ENCODE measurements at places on chromosomes 2 and 18.

DNA sequence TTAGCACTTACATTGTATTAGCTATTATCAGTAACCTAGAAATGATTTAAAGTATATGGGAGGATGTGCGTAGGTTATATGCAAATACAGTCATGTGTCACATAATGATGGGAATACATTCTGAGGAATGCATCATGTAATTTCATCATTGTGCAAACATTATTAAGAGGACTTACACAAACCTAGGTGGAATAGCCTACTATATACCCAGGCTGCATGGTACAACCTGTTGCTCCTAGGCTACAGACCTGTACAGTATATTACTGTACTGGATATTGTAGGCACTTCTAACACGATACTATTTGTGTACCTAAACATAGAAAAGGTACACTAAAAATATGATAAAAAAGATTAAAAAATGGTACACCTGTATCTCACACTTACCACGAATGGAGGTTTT, 7.9 kb downstream of the RIF1 start:
- no peak for DNase-seq

DNA sequence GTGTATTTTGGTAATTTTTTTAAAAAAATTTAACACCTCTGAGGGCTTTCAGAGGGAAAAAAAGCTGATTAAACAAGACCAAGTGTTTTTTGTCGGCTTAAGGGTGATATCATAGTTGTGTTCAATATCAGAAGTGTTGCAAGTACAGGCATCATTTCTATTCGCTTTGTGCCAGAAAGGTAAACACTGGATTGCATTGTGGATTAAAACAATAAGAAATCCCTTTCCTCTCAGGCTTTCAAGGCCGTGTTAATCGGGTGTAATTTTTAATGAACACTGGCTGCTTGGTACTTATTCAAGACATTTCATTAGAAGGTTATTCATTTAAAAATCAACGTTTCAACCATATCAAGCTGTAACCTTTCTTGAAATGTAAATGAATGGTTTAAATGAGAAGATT, 18.3 kb downstream of the FIGN start:
- no peak for DNase-seq

DNA sequence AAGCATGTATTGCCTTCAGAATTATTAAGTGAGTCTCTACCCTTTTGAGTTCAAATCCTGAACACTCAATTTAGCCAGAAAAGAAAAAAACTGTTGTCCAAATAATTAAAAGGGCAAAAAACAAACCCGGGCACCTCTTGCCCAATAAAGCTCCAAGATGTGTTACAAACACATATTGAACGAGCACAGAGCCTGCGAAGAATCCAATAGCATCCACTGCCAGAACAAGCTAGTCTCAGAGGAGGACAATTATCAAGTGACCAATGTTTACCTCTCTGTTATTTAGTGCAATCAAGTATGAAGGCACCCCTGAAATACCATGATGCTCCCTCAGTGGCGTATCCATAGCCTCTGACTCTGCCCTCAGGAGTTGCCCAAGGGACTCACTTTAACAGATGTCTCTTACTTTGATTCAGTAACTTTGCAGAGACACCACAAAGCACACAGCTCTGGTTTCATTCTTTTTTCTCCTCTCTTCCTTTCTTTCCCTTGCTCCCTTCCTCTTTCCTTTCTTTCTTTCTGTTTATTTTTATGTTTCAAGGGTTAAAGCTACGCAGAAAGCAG, 93.5 kb upstream of the SPATS2L start:
- no peak for DNase-seq

DNA sequence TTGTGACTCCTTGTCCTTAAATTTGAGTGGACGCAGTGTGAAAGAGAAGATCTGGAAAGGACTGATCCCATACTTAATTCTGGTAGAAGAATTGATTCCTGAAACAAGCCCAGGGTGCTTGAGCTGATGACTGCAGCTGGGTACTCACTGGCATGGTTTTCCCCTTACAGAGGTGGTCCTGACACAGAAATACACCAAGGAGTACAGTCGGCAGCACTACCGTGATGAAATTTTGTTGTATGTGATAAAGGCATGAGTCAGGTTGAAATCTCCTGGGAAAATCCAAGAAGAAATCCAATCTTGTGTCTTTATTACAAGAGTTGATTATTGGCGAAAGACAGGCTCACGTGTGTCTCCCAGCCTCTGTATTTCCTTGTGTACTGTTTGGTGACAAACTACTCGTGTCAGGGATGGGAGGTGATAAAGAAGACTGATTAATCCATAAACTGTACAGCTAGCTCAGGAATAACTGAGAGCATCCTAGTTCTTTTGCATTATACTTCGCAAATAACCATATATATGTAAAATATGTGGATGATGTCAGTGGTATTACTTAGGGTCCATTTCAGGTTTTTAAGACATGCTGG, 76.6 kb downstream of the RAPGEF4 start:
- no peak for DNase-seq

- no peak for DNase-seq
Observed at GRCh38 chr2:176164611-176165369, 7.7 kb downstream of the HOXD3 start.

DNA sequence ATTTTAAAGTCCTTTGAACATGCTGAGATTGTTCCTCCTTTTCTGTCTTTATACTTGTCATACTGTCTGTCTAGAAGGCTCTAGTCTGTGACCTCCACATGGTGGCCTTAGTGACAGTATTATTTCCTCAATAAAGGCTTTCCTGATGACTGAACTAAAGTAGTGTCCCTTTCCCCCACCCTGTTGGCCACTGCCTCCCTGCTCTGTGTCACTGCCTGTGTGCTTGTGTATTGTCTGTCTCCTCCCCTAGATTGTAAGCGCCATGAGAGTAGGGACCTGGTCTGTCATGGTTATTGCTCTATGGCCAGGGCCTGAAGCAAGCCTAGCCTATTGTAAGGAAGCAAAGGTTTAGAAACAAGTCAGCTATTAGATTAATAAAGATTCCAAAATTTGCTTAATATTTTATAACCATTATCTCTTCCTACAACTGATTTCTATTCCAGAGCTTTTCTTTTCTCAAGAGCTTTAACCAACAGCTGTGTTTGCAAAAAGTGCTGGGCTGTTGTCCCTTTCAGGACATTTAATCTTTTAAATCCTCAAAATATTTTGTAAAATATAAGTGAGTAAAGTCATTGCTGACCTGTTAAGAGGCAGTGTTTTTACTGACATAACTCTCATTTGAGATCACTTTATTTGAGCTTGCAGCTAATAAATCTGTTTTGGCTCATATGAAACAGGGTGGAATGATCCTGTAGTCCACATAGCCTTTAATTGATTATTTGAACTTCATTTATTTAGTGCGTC, 35.5 kb downstream of the DIS3L2 start:
- no peak for DNase-seq

DNA sequence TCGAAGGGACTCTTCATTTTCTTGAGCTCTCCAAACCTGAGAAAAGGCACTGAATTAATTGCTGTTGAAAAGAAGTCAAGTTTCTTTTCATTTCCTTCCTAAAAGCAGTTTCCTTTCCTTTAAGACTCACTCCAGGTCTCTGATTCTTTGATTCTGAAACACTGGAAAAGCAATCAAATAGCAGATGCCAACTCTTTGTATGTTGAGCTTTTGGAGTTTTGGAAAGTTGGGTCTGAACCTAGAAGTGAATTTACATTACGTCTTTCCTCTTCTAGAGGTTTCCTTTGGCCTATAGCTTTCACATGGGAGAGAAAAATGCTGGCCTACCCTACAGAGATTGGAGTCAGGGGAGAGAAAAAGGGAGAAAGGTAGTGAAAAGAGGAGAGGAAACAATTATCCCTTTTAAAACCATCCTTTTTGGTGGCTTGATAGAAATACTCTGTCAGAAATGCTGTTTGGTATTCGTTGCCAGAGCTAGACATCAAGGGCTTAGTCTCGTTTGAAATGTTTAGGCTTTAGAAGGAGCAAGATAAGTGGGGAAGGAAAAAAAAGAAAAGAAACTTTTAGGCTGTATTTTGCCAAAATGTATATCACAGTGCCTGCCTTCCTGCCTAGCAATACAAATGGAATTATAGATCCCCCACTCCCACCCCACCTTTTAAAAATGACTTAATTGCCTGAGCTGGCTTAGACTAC, 187.7 kb downstream of the PRPF40A start:
- DNase-seq, result no peak

DNA sequence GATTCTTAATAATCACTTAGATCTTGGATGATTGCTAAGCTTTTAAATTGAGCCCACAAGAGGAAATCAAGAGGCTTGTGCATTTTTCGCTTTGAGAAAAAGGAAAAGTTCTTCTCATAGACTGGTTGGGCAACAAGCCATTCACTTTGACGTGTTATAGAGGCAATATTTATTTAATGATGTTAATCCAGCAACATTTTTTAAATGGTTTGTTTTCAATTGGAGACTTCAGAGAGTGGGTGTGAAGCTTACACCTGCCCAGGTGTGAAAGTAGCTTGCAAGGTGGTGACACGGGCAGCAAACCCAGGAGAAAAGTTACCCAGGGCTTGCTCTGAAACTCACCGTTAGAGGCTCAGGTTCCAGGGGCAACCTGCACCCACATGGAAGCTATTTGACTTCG, 858.9 kb downstream of the GALR1 start:
- no peak for DNase-seq

All from NCI-H446 (cell line).